Muscle of leg (tissue), 16 donors: ENCODE measurements at places on chromosomes 16 and 17.
A peak's percentile ranks its signal among the peaks of the same experiment; 100 is the strongest.

- no peak for DNase-seq
Measured at GRCh38 chr16:29663807-29664090, 702 bp downstream of the SPN start.

GRCh38 chr16:14606102-14606501 lies 24.0 kb downstream of the PARN start:
- DNase-seq, result no peak

- no peak for DNase-seq
Measured at GRCh38 chr17:13346996-13347762, 254.6 kb downstream of the HS3ST3A1 start.

GRCh38 chr17:70989280-70989679 lies 819.9 kb downstream of the KCNJ2 start:
- no peak for DNase-seq

- peak; percentile 49 for DNase-seq
Measured at GRCh38 chr16:87948119-87948545, 3.1 kb upstream of the BANP start.

- DNase-seq, result no peak
Measured at GRCh38 chr17:49440581-49440980, 25.9 kb upstream of the PHB1 start.

DNA sequence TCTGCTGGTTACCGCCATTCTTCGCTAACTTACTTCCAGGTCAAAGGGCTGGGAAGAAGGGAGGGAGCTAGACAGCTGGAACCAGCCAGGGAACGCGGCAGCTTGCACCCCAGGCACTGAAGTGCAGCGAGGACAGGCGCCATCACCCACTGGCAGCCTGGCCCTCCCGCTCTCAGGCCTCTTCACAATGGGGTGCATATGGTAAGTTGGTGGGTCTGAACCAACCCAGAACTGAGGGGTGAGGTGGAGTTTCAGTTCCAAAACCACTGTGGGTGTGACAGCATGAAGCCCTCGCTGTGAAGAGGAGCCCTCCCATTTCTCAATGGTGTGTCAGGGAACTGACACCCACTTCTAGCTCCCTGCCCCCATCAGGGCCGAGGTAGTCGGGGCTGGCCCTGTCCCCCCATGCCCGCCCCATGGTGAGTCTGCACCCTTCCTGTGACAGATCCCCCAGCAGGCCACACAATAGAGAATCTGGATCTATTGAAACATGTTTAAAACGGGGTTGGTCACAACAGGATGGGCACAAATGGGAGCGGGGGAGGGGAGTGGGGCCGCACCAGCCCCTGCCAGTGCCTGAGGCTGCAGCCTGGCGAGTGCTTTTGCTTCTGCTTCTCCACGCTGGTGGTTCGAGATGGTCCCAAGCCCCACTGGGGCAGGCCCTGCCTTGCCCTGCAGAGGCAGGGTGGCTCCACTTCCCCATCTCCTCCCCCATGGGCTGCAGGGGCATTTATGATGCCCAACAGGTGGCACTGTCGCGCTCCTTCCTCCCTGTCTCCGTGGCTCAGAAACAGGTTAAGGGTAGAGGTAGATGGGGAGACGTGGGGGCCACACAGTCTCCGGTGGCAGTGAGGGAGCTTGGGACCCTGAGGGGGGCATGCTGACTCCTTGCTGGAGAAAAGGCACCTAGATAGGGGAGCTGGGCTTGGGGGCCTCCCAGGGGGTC lies 2.3 kb downstream of the LIMD2 start:
- peak; percentile 43 for DNase-seq

- no peak for DNase-seq
Measured at GRCh38 chr16:84973776-84974523, 37.4 kb downstream of the ZDHHC7 start.

DNA sequence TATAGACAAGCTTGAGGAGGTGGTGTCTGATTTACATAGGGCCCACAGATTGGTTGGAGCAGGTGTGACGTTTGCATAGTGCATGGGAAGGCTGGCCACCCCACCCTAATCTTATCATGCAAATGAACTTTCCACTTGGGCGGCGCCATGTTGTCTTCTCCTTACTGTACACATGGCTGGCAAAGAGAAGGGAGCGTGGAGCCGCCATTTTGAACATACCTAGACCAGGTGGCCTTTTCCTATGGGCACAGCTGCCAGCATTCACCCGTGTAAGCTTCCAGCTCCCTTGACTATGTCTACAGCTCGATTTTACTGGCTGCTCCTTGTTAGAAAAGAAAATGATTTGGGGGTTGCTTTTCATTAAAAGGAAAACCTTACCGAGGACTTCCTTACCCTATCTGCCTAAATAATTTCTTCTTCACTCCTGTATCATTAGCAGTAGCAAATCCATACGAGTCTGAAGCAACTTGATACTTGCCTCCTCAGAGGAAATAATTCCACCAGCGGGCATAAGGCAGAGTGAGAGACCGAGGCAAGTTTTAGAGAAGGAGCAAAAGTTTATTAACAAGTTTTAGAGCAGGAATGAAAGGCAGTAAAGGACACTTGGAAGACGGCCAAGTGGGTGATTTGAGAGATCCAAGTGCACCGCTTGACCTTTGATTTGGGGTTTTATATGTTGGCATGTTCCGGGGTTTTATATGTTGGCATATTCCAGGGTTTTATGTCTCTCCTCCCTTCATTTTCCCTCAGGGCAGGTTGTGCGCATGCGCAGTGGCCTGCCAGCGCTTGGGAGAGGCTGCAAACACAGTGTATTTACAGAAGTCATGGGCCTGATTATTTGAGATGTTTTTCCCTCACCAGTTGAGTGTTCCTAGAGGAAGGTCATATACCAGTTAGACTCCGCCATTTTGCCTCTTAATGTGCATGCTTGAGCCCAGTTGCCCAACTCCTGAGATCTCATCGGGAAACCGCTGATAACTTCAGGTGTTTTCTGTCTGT lies 65.7 kb downstream of the MARF1 start:
- no peak for DNase-seq

DNA sequence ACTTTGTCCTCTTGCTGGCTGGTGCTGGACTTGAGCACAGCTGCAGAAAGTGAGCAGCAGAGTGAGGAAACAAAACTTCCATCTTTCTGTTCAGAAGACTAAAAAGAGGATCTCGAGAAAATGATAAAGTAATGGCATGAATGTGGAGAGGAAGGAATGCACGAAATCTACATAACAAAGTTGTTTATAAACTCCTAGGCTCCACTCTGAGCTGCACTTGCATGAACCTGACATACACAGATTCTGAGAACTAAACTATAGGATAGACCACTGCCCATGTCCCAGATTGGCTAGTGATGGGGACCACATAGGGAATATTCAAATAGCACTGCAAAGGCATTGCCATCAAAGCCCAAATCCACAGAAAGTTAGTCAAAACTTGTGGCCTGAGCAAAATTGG lies 121.1 kb upstream of the MON1B start:
- no peak for DNase-seq

DNA sequence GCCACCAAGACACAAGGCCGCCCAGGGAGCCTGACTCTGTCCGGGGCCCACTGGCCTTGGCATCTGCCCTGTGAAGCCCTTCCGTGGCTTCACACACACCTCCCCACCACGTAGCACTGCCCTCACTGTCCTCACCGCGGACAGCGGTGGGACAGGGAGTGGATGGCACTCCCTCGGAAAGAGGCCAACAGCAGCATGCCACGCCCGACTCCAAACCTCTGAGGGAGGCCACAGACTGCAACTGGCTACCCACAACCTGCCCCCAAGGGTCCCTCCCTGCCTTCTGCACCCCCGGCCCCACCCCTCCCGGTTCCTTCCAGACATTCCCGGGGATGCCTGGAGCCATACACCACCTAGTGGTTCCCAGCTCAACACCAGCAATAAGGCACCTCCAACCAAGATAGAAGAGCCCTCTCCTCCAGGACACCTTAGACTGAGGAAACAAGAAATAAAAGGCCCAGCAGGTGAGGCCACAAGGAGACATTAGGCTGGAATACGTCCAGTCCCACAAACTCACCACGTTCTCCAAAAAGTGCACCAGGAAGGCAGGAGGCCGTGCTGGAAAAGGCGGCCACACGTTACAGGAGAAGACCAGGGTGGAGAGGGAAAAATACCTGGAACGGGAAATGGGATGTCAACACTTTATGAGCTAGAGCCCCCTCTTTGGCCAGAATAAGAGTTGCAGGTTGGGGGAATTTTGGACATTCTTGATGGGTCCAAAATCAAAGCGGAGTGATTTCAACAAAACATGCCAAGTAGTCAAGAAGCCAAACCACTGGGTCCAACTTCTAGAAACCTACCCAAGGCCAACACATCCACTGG lies 310.0 kb downstream of the SOX9 start:
- no peak for DNase-seq

- no peak for DNase-seq
Measured at GRCh38 chr16:67129422-67129821, 19.7 kb downstream of the PHAF1 start.

DNA sequence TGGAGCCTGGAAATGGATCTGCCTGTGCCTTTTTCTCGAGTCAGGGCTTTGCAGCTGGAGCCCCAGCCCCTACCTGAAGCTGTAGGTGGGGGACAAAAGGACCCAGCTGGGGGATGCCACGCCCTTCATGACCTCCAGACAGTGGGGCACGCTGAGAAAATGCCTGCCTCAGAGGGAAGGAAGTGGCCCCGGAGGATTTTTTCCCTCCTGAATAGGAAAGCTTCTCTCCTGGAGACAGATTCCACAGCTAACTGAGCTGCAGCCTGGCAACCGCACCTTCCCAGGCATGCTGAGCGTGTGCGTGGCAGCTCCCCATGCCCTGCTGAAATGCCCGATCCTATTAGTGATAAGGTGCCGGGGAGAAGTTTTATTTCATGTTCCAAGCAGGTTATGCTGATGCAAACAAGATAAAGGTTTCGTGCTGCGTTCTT lies 58.0 kb downstream of the AIPL1 start:
- no peak for DNase-seq

DNA sequence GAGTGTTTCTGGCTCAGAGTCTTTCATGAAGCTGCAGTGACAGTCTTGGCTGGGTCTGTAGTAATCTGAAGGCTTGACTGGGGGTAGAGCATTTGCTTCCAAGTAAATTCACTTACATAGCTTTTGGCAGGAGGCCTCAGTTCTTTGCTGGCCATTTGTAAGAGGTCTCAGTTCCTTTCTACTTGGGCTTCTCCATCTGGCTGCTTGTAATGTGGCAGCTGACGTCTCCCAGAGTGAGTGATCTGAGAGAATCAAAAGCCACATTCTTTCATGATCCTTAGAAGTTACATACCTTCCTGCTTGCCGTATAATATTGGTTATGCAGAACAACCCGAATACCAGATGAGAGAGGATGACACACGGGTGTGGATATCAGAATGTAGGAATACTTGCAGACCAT lies 39.8 kb downstream of the NF1 start:
- DNase-seq, result peak; percentile 94

- DNase-seq, result no peak
Measured at GRCh38 chr17:62090021-62090824, 25.1 kb upstream of the MED13 start.

DNA sequence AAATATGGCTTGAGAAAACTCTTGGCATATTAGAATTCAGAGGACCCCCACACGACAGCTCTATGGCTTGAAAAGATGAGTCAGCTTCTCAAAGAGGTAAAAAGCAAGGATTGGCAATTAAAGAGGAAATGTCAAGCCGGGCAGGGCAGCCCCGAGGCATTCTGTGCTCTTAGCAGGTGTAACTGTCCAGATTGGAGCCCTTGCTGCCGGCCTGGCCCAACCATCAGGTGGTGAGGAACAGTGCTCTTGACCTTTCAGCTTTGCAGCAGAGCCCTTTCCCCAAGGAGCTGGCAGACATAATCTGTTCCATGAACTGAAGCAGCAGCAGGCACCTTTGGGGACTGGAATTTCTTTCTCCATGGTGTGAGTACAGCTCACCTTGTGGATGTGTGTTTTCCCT lies 287.8 kb downstream of the UTP18 start:
- no peak for DNase-seq

DNA sequence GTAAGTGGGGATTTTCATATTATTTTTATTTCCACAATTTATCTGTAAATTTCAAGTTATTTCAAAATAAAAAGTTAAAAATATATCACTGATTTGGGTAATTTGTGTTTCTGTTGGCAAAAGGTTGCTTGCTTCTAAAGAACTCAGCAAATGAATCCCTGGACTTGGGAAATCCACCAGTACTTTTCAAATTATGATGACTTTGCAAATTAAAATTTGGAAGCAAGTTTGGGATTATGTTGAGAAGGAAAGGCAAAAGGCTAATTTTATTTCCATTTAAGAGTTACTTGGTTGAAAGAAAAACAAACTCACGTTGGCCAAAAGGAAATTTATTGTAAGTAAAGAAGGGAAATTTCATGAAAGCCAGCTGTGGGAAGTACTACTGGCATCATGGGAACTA lies 220.3 kb downstream of the MAP2K6 start:
- peak; percentile 11 for DNase-seq

DNA sequence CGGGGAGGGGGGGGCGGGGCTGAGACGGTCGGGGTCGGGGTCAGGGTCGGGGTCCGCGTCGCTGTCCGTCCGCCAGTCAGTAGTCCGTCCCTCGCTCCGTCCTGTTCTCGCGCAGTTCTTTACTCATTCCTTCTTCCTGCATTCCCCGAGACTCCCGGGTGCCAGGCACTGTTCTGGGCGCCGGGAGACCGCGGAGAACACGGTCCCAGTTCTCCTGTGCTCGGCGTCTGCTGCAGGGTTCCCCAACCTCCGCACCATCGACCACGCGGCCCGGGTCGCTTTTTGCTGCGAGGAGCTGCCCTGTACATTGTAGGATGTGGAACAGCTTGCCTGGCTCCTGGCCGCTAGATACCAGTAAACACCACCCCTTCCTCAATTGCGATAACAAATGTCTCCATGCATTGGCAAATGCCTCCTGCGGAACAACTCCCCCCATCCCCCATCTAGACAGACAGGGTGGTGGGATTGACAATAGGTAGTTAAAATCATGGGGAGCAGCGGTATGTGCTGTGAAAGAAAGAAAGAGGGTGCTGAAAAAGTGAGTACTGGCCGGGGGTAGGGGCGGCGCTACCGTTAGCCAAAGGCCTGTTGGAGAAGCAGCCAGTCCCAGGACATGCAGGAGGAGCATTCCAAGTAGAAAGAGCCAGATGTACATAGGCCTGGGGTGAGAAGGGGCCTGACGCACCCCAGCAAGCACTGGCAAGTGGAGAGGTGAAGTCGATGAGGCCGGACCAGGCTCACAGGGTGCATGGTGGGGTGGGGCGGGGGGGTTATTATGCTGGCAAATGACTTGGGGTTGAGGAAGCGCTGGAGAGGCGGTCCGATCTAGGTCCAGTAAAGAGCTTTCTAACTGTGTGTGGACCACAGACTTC lies 631 bp downstream of the TRAF7 start:
- DNase-seq, result peak; percentile 82

DNA sequence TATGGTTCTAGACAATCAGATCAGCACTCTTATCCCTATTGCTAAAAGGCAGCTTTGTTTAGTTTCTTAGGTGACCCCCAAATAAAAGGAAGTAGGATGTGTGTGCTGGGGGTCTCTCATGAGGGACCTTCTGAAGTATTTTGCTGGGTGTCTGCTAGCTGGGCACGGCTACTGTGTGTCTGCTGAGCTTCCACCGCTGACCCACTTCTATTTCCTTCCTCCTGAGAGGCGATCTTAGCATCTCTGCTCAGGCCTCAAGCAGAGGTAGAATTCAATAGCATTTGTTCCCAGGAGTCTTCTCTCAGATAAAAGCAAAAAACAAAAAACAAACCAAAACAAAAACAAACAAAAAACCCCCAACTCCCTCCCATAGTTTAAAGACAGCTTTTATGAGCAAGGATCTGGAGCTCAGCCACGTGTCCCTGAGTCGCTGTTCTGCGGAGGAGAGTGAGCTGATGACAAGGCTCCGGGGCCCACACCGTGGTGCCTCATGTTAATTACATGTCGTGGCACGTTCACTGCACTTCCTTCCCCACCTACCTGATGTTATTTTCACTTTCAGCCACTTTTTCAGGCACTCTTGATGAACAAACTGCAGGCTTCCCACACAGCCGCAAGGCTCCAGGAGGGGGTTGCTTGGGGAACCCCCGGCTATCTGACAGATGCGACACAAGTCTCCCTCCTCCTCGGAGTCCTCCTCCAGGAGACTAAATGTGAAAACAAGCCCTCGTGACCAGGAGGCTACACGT lies 83.5 kb downstream of the MARCHF10 start:
- no peak for DNase-seq
